ENCODE measurements at places on chromosomes 4 and X. TPM values are rescaled to one million over a fixed set of nuclear protein-coding genes. Genes with fewer than 3 reads are reported as not detected.

DNA sequence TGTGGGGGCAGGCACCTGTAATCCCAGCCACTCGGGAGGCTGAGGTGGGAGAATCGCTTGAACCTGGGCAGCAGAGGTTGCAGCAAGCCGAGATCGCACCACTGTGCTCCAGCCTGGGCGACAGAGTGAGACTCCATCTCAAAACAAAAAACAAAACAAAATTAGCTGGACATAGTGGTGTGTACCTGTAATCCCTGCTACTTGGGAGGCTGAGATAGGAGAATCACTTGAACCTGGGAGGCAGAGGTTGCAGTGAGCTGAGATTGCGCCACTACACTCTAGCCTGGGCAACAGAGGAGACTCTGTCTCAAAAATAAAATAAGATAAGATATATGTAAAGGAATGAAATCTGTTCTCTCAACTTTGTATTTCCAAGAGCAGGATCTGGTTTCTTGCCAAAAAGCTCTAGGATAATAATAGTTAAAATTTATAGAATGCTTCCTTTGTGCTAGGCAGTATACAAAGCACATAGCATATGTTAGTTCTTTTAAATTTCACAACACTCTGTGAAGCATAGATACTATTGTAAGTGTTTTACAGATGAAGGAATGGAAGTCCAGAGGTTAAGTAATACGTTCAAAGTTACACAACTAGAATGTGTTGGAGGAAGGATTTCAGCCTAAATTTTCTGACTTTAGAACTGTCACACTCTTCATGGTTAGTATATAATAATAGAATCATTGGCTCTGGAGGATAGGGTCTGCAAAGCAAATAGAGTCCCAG, 10.3 kb downstream of the MRPL1 start:
- no peak for DNase-seq

GRCh38 chrX:71227370-71228062, 4.5 kb downstream of the GJB1 start:
- DNase-seq = no peak

Gene EIF2S3
- 162 TPM for total RNA-seq

Gene LDB2
- 207 TPM for total RNA-seq

GRCh38 chrX:150842198-150842685, 56.2 kb downstream of the CD99L2 start:
- DNase-seq = no peak

- DNase-seq = no peak
Observed at GRCh38 chrX:79409657-79410056, 42.5 kb upstream of the ITM2A start.

DNA sequence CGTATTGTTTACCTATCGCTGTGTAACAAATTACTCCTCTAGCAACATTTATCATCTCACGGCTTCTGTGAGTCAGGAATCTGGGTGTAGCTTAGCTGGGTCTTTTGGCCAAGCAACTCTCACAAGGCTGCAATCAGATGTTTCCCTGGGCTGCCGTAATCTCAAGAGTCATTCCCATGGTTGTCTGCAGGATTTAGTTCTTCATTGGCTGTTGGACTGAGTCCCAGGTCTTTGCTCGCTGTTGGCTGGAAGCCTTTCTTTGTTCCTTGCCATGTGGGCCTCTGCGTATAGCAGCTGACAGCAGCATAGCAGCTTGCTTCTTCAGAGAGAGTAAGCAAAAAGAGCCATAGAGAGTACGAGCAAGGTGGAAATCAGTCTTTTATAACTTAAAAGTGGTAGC, 16.8 kb downstream of the POLR2B start:
- no peak for DNase-seq

GRCh38 chr4:108965472-108966076, 202.7 kb upstream of the ETNPPL start:
- no peak for DNase-seq

DNA sequence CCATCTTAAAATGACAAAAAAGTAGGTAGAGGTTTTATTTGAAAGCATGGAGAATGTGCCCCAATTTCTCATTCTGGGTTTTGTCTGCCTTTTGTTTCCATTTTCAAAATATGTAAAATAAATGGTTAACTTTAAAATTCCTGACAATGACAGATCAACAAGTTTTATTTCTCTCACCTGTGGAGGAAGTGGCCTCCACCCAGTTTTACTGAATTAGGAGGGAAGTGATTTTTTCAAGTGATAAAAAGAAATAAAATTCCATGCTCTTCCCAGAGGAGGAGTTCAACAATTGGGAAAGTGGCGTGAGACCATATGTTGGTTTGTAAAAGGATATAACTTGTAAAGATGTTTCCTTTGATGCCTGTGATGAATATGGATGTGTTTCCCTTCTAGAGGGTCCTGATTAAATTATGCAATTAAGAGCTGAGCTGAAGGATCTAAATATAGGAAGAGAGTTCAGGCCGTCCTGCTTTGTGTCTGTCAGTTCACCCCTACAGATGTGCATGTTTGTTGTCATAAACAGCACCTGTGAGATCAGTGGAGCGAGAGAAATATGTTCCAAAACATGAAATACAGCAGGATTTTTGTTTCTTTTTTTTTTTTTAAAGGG, 19.5 kb downstream of the SMAD1 start:
- DNase-seq = no peak

Gene PHEX
- total RNA-seq = 0.51 TPM

DNA sequence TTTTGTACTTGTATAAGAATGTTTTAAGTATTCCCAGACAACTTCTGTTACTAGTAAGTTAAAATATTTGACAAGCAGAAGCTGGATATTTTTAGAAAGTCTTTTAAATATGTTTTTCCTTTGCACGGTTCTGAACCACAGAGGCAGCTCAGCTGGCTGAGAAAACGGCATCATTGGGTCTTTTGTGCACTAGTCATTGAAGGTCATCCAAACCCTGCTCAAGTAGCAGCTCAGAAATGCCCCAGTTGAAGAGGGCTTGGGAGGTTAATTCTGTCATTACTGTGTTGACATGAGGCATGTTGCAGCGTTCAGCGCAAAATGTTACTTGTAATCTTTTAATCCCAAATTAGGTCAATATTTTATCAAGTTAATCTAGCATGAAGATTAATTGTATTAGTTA, 383.7 kb upstream of the FAM241A start:
- DNase-seq = no peak

DNA sequence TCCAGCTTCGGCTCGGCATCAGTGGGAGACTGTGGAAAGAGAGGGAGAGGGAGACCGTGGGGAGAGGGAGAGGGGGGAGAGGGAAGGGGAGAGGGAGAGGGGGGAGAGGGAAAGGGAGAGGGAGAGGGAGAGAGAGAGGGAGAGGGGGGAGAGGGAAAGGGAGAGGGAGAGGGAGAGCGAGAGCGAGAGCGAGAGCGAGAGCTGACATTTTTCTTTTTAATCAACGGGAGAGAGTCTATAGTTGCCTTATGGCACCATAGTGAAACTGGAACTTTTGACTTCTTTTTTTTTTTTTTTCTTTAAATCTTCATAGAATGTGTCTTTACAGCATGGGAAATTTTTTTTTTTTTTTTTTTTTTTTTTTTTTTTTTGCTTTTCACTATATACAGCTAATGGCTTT, 94.7 kb upstream of the NUDT6 start:
- DNase-seq = no peak

DNA sequence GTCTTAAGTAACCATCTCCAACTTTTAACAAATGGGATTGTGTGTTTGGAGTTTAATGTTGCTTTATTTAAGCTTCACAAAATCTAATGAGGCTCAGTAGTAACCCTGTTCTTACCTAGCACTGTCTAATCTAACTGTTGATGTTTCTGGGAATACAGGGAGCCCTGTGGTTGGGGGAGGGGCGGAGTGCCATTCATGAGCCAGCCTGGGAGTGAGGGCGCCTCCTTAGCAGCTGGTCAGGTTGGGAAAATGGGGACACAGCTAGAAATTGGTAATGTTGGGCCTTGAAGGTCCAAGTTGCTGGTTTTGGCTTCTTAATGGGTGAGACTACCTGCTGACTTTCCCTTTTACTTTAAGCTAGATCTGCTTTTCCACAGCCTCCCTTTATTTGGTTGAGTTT, 22.9 kb upstream of the TADA2B start:
- DNase-seq = peak; percentile 23

- no peak for DNase-seq
Observed at GRCh38 chr4:8439914-8440491, 520 bp downstream of the ACOX3 start.
